T-helper 17 cell (primary cell): ENCODE measurements at places on chromosomes 3 and 15.

DNA sequence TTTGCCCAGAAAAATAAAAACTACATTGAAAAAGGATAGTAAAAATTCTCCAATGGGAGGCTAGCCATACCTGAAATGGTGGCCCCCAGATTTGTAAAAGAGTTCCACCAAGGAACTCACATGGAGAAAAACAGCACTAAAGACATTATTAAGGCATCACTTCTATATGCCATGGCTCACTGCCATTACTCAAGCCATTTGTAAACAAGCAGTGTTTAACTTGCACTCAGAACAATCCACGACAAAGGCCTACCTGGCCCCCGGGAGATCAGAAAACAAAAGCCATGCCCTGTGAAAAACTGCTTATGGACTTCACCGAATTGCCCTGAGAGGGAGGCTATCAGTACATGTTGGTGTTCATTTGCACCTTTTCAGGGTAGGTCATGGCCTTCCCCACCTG, 19.6 kb downstream of the CCR8 start:
- H3K4me1 ChIP-seq: peaks cover 4% of the 10 kb centered on the region
- no peak overlapping the region for H3K27ac ChIP-seq
- H3K27me3 ChIP-seq: no peaks in the 10 kb centered on the region
- DNase-seq: no peak
- peaks cover 4% of the 10 kb centered on the region for H3K36me3 ChIP-seq
- no peak overlapping the region for H3K4me3 ChIP-seq

GRCh38 chr3:149058198-149058597, 28.1 kb downstream of the HLTF start:
- no peaks in the 10 kb centered on the region for H3K4me1 ChIP-seq
- no peak overlapping the region for H3K4me3 ChIP-seq
- H3K36me3 ChIP-seq: peaks cover 8% of the 10 kb centered on the region
- no peak overlapping the region for H3K27ac ChIP-seq

- H3K4me1 ChIP-seq: peaks cover 37% of the 10 kb centered on the region
- no peak for DNase-seq
- H3K4me3 ChIP-seq: no peak overlapping the region
- no peaks in the 10 kb centered on the region for H3K36me3 ChIP-seq
- no peaks in the 10 kb centered on the region for H3K27me3 ChIP-seq
These were observed 8.0 kb downstream of the USP13 start for GRCh38 chr3:179660872-179661271.

DNA sequence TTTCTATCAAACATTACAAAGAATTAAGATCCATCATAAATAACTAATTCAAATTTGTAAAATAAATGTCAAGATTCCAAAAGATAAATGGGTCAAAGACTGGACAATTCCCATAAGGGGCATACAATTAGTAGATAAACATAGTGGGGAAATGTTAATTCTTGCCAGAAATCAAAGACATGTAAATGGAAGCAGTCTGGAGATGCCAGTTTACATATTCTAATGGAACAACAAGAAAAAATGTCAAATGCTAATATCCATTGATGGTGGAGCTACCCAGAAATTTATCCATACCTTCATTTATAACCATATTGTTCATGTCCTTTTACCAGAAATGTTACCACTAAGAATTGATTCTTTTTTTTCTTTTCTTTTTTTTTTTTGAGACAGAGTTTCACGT, 13.7 kb upstream of the LIPC start:
- no peaks in the 10 kb centered on the region for H3K36me3 ChIP-seq
- H3K27ac ChIP-seq: peak overlapping the region; percentile 32
- H3K27me3 ChIP-seq: no peaks in the 10 kb centered on the region
- no peak overlapping the region for H3K4me3 ChIP-seq
- no peak for DNase-seq

GRCh38 chr3:98322101-98322500, 31.6 kb upstream of the OR5K4 start:
- H3K36me3 ChIP-seq: peaks cover 2% of the 10 kb centered on the region
- no peak for DNase-seq
- no peak overlapping the region for H3K4me3 ChIP-seq
- H3K27me3 ChIP-seq: peaks cover 24% of the 10 kb centered on the region

DNA sequence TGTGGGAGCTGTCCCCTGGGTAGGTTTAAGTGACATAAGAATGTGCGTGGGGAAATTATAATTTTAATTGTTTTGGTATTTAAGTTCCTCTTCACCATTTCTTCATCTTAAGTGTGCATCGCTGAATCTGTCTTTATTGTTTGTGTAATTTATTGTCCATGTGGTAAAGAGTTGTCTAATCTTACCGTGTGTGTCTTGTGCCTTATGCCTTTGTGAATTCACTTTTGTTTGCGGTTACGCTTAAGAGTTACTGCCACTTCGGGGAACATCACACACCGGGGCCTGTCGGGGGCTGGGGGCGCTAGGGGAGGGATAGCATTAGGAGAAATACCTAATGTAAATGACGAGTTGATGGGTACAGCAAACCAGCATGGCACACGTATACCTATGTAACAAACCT, 767 bp downstream of the WDR48 start:
- peak overlapping the region; percentile 95 for H3K4me3 ChIP-seq
- no peak for DNase-seq
- peaks cover 6% of the 10 kb centered on the region for H3K36me3 ChIP-seq
- no peaks in the 10 kb centered on the region for H3K27me3 ChIP-seq
- peak overlapping the region; percentile 99 for H3K27ac ChIP-seq

DNA sequence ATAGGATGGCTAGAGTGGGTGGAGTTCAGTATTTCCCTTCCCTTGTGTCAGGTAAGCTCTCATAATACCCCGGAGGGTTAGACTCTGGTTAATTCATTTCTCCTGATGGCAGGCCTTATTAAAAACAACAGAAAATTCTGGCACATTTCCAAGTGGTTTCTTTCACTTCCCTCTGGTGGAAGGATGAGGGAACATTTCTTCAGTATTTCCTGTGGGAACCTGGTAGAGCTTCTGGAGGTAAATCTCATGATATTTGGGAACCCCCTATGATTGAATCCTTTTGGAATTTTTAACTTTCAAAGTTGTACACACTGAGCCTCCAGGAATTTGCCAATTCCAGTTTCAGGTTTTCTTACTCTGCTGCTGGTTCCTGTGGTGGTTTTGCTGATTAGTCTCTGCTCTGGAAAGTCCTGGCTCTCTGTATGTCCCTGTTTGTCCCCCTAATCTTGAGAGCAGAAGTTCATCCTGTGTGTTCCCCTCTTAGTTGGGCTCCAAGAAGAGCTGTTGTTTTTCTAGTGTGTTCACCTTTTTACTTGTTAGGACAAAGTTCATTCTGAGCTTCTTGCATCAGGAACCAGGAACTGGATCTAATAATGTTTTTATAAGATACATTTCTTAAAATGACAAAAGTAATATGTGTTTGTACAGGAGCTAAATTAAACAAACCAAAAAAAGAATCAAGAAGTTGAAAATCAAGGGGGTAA, 12.1 kb downstream of the CHRNA7 start:
- H3K4me1 ChIP-seq: no peaks in the 10 kb centered on the region
- no peak overlapping the region for H3K4me3 ChIP-seq
- DNase-seq: no peak
- H3K36me3 ChIP-seq: no peaks in the 10 kb centered on the region

- H3K27me3 ChIP-seq: peaks cover 17% of the 10 kb centered on the region
- no peak overlapping the region for H3K4me3 ChIP-seq
- H3K27ac ChIP-seq: no peak overlapping the region
- DNase-seq: no peak
- no peaks in the 10 kb centered on the region for H3K36me3 ChIP-seq
These were observed 274.7 kb downstream of the CD47 start for GRCh38 chr3:107816107-107816506.

GRCh38 chr3:121443456-121443855, 102.3 kb downstream of the POLQ start:
- H3K27me3 ChIP-seq: no peaks in the 10 kb centered on the region
- no peak overlapping the region for H3K4me3 ChIP-seq
- no peak for DNase-seq

- DNase-seq: no peak
- no peak overlapping the region for H3K4me3 ChIP-seq
- H3K36me3 ChIP-seq: peaks cover 5% of the 10 kb centered on the region
- peak overlapping the region; percentile 47 for H3K27ac ChIP-seq
- H3K4me1 ChIP-seq: peaks cover 18% of the 10 kb centered on the region
- H3K27me3 ChIP-seq: peaks cover 7% of the 10 kb centered on the region
These were observed 20.8 kb downstream of the DPH3 start for GRCh38 chr3:16243706-16244490.

GRCh38 chr3:176579711-176580185, 617.5 kb downstream of the TBL1XR1 start:
- no peaks in the 10 kb centered on the region for H3K36me3 ChIP-seq
- H3K4me3 ChIP-seq: no peak overlapping the region
- no peaks in the 10 kb centered on the region for H3K27me3 ChIP-seq
- DNase-seq: no peak
- H3K27ac ChIP-seq: no peak overlapping the region

DNA sequence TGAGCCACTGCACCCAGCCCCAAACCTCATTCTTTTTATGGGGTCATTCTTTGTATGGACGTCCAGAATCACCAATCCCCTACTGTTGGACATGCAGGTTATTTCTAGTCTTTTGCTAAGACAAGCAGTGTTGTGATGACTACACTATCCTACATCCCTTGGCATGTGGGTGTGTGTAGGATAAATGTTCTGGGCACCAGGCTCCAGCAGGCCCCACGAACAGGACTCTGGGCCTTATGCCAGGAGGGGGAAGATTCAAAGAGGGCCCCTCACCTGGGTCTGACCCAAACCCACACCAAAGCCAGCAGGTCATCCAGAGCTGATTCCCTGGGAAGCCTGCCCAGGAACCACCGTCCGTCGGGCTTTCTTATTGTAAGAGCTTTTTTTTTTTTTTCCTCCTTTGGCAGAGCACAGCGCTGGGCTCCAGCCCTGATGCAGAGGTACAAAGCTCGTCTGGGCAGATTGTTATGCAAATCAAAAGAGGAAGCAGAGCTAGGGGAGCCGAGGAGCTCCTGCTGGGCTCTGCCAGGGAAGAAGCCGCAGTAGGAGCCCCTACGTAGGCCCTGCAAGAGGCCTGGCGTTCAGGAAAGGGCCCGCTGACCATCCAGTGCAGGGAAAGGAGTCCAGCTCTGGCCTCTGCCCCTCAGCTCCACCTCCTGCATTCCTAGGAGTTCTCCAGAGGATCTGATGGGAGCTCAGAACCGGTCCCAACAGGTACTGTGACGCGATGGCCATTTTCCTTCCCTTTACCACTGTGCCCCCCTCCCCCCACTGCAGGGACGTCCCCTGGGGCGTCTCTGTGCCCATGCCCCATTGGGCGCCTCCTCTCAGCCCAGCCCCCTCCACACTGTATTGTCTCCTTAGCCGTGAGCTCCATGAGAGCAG, 29.0 kb upstream of the FURIN start:
- peaks cover 28% of the 10 kb centered on the region for H3K4me1 ChIP-seq
- no peak for DNase-seq
- no peaks in the 10 kb centered on the region for H3K27me3 ChIP-seq
- peak overlapping the region; percentile 98 for H3K27ac ChIP-seq
- H3K36me3 ChIP-seq: no peaks in the 10 kb centered on the region

- peaks cover 10% of the 10 kb centered on the region for H3K4me1 ChIP-seq
- H3K4me3 ChIP-seq: peak overlapping the region; percentile 43
- H3K36me3 ChIP-seq: no peaks in the 10 kb centered on the region
- H3K27me3 ChIP-seq: peaks cover 34% of the 10 kb centered on the region
- no peak overlapping the region for H3K27ac ChIP-seq
These were observed 668 bp downstream of the MRAS start for GRCh38 chr3:138348754-138349739.

- H3K36me3 ChIP-seq: peaks cover 12% of the 10 kb centered on the region
- H3K4me3 ChIP-seq: no peak overlapping the region
- DNase-seq: no peak
- H3K27ac ChIP-seq: no peak overlapping the region
- no peaks in the 10 kb centered on the region for H3K27me3 ChIP-seq
These were observed 138.4 kb downstream of the ATG7 start for GRCh38 chr3:11410564-11410963.

DNA sequence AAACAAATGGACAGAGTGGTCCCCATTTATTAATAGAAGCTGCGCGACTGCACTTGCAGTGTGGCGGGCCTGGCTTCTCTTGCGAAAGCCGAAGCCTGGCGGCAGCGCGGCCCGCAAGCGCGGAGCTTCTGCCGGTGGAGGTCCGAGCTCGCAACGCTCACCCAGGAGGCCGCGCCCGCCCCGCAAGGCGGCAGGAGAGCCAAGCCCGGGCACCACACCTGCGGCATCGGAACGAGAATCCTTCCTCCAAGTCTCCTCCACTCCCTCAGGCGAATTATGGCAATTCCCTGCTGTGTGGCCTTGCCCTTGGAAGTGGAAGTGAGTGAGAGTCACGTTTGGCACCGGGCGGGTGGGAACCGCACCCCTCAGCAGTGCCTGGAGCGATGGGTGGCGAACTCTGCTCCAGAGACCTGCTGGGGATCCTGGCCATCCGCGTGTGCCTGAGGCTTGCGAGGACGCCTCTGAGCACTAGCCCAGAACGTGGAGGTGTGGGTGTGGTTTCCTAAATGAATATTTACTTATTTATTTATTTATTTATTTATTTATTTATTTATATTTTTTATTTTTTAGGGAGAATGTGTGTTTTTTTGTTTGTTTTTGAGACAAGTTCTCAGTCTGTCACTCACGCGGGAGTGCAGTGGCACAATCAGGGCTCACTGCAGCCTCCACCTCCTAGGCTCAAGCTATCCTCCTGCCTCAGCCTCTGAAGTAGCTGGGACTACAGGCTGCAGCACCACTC, 133.7 kb upstream of the UBE2E1 start:
- no peak for DNase-seq
- H3K27me3 ChIP-seq: peaks cover 64% of the 10 kb centered on the region
- no peak overlapping the region for H3K4me3 ChIP-seq
- no peaks in the 10 kb centered on the region for H3K4me1 ChIP-seq
- H3K36me3 ChIP-seq: peaks cover 2% of the 10 kb centered on the region

GRCh38 chr3:81087607-81088006, 673.8 kb downstream of the GBE1 start:
- no peaks in the 10 kb centered on the region for H3K27me3 ChIP-seq
- H3K4me3 ChIP-seq: no peak overlapping the region
- no peak for DNase-seq
- H3K36me3 ChIP-seq: no peaks in the 10 kb centered on the region

DNA sequence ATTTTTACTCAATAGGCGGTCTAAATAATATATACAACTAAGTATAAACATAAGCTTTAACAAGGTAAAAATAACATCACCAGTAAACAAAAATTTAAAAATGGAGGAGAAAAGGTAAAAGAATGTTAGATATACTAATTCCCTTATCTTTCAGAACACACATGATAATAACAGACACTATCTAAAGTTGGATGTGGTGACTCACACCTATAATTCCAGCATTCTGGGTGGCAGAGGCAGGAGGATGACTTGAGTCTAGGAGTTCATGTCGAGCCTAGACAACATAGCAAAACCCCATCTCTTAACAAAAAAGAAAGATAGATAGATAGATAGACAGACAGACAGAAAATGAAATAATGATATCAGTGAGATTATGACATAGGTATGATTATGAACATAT, 85.1 kb downstream of the STAG1 start:
- no peaks in the 10 kb centered on the region for H3K36me3 ChIP-seq
- peaks cover 35% of the 10 kb centered on the region for H3K4me1 ChIP-seq
- no peak overlapping the region for H3K4me3 ChIP-seq
- no peak overlapping the region for H3K27ac ChIP-seq
- DNase-seq: no peak

GRCh38 chr3:38738630-38739395, 77.2 kb downstream of the SCN10A start:
- DNase-seq: no peak
- H3K36me3 ChIP-seq: peaks cover 2% of the 10 kb centered on the region
- no peak overlapping the region for H3K4me3 ChIP-seq
- no peak overlapping the region for H3K27ac ChIP-seq
- peaks cover 36% of the 10 kb centered on the region for H3K27me3 ChIP-seq
- H3K4me1 ChIP-seq: no peaks in the 10 kb centered on the region
